ENCODE measurements at places on chromosomes 7 and 10.

GRCh38 chr7:20596653-20597052 is 18.8 kb upstream of the ABCB5 start:
- no peak for DNase-seq

DNA sequence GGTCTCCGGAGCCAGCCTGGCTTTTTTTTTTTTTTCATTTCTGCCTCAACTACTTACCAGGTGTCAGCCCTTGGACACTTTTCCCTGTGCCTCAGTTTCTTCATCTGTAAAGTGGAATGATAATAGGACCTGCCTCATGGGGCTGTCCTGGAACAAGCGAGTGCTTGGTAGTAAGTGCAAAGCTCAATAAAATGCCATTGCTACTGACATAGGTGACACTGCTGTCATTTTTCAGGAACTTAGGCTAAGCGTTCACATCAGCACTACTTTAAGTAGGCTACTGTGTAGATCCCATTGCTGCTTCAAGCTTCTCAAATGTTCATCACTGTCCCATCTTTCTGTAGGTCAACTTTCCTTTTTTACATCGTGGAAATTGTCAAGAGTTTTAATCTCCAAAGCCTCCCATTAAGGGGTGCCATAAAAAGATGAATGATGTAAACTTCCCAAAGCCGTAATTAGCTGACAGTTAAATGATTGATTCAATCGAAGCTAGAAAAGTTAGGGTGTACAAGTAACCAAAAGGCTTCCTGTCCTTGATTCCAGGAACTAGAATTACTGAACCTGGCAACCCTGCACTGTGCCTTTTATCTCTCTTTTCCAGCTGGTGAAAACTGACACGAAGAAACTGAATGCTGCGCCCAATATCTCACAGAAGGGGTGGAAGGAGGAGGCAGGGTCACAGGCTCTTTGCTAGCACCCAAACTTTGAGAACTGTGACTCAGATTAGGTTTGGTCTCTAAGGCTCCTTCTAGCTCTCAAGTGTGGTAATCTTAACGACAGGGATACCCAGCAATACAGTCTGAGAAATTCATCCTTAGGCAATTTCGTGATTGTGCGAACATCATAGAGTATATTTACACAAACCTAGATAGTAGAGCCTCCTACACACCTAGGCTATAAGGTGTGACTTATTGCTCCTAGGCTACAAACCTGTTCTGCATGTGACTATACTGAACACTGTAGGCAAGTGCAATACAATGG is 861 bp upstream of the USP6NL start:
- DNase-seq: no peak

DNA sequence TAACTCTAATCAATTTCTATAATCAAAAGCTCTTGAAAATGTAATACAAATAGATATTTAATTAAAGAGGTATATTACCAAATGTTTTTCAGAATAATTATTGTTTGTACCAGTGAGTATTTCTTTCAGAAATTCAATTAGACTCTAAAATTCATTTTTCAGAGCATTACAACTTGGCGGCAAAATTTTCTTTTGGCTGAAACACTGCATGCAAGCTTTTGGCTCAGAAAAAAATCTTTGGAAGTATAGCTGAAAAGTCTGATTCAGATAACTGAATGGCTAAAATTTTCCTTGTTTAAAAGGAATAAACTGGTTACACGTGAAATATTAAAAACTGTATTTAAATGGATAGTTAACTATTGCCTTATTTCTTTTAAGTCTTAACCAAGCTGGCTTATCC is 202.6 kb upstream of the KAT6B start:
- no peak for DNase-seq

DNA sequence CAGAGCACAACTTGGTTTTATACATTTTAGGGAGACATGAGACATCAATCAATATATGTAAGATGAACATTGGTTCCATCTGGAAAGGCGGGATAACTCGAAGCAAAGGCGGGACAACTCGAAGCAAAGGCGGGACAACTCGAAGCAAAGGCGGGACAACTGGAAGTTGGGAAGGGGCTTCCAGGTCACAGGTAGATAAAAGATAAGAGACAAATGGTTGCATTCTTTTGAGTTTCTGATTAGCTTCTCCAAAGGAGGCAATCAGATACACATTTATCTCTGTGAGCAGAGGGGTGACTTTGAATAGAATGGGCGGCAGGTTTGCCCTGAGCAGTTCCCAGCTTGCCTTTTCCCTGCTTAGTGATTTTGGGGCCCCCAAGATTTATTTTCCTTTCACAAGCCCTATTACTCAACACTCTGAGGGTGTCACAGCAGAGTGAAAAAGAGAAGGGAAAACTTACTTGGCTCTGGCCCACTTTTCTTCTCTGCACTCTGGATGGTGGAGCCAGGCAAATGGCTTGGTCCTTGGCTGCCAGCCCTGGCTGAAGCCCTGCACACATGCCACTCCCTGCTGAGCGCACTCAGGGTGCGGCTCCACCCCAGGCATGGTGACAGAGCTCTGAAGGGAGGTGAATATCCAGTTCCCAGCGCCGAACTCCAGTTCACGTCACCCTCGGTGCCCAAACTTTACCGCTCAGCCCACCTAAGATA is 46.7 kb downstream of the PARD3 start:
- DNase-seq: no peak

GRCh38 chr10:82394122-82394521 is 519.1 kb downstream of the NRG3 start:
- DNase-seq: peak; percentile 42

DNA sequence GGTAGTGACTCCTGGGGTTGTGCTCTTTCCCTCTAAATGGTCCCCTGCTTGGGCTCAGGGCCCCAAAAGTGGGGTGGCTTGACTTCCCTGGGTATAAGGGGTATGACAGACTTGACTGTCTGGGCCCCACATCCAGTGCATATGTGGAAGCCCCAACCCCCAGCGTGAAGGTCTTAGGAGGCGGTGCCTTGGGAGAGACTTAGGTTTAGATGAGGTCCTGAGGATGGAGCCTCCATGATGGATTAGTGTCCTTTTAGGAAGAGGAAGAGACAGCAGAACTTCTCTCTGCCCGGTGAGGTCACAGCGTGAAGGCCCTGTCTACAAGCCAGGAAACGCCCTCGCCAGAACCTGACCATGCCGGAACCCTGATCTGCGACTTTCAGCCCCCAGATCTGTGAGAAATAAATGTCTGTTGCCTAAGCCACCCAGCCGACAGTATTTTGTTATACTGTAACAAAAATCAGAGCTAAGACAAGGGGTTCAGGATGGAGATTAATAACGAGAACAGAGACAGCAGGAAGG is 23.8 kb downstream of the PODXL start:
- no peak for DNase-seq

- DNase-seq: no peak
Measured at GRCh38 chr7:131197920-131198615, 129.6 kb upstream of the MKLN1 start.

Measured in occipital lobe (tissue), 3 donors.